ENCODE measurements at places on chromosomes 1 and 21.

- no peak for DNase-seq
These were observed 70.7 kb downstream of the SCMH1 start for GRCh38 chr1:41171266-41171874.

DNA sequence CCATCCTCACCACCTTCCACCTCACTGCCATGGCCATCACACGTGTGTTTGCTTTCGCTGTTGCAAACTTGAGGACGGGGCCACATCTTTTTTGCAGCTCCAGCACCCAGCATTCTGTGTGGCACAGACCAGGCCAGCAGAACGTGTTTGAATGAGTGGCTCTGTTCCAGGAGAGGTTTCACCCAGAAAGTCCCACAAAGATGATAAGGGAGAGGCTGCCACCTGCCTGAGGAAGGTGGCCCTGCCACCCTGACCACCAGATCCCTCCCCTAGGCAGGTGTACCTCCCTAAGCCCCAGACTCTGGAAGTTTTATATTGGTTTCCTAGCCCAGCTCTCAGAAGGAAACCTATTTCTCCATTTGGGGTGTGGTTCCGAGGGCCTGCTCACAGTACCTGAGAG is 252.1 kb downstream of the KAZN start:
- DNase-seq = no peak

DNA sequence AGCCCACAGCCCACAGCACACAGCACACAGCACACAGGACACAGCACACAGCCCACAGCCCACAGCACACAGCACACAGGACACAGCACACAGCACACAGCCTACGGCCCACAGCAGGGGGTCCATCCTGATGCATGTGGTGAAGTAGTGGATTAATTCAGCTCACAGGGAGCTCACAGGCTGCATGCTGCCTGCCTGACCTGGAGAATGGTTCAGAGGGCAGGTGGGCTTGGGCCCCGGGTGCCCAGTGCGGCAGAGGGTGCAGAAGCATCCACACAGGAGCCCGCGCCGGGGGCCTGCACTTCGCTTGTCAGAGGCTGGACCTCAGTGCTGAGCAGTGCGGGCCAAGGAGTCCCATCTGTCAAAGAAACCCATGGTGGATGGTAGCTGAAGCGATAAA is 21.1 kb upstream of the AJAP1 start:
- no peak for DNase-seq

GRCh38 chr1:17845583-17845982 is 90.5 kb downstream of the ACTL8 start:
- no peak for DNase-seq

DNA sequence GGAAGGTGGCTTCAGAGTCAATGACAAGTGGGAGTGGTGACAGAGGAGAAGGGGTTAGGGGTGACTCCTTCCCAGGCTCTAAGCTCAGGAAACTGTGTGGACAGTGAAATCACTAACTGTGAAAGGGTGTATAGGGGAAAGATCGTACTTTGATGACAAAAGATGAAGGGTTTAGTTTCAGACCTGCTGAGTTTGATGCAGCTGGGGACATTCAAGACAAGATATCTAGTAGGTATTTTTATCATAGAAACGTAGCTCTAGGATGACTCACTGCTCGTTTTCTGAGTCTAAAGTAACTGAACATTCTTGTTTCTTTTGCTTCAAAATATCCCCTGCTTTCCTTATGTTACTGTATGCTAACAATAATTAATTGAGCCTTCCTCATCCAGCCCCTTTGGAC is 149.0 kb downstream of the PCP4 start:
- no peak for DNase-seq

DNA sequence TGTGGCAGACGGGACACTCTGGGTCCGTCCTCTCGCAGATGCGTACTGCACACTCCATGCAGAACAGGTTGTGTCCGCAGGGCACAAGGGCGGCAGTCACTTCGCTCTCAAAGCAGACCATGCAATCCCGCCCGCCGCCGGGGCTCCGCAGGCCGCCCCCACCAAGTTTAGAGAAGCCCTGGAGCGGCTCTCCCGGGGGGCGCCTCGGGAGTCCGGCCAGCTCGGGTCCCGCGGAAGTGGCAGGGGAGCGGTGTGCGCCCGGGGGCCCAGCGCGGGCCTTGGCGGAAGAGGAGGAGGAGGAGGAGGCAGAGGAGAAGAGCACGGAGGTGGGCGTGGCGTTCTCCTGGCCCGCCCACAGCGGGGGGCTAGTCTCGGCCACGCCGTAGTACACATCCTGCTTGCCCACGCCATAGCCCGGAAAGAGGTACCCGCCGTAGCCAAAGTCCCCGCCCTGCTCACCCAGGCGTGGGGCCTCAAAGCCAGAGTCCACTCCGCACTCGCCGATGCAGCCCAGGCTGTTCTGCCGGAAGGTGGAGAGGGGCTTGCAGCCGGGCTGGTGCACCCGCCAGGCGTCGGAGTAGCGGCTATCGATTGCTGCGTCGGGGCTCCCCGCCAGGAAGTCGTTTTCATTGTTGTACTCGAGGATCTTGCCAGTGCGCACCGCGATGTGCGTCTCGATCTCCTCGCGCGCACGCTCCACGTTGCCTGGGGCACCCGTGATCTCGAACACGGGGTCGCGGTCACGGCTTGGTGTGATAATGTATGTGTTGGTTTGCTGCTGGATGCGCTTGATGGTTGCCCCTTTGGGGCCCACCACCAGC is 5.4 kb downstream of the MEX3A start:
- DNase-seq = no peak

All from activated CD4-positive, alpha-beta T cell treated with anti-CD3 and anti-CD28 coated beads, Interleukin-2, amount 50 U/mL, for 1 hour (primary cell).